ENCODE measurements at places on chromosomes 2 and 18.
A peak's percentile ranks its signal among the peaks of the same experiment; 100 is the strongest.

- DNase-seq, result peak; percentile 77
Observed at GRCh38 chr2:238784671-238785527, 63.0 kb upstream of the TWIST2 start.

DNA sequence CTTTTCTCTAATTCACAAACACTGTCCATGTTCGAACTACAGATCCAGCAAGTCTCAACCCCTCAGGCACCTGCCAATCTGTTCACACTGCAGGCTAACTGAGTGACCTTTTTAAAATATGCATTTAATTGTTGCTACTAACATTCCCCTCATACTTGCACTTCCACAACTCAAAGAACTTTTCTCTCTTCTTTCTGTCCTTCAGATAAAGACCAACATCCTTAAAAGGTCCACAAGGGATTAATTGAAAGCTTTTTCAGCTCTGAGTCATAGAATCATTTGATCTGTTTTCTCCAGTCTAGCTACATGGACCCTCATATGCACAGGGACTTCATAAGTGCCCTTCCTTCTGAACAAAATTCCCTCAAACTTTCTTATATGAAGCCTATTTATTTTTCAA lies 1321.2 kb downstream of the DPP10 start:
- no peak for DNase-seq

- DNase-seq, result no peak
Observed at GRCh38 chr2:201411421-201411820, 39.8 kb downstream of the TRAK2 start.

DNA sequence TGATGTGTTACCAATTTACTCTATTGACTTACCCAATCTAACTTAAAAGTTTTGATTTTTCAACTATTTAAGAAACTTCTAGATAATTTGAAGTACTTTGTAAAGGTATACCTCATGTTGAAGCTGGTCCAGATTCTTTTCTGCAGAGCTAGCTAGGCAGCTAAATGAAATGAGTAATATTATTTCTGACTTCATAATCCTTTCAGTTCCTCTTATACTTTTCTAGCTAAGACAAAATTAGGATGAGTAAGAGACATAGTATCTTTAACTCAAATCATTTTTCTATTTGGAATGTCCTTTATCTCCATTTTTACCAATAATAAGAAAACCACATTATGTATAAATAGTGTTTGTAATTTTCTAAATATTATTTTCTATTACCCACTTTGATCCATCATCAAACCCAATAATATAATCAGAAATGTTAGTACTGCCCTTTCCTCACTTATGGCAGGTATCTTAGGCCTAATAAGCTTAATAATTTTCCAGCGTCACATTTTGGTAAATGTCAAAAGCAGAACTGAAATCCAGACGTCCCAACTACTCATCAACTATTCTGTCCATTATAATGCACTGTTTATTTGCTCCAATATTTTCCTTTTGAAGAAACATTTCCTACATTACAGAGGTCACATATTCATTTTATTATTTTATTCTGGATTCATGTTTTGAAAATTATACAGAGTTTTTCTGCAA lies 456.6 kb downstream of the THSD7B start:
- no peak for DNase-seq

- no peak for DNase-seq
Observed at GRCh38 chr2:65666156-65666725, 233.8 kb upstream of the SPRED2 start.

- no peak for DNase-seq
Observed at GRCh38 chr18:78049281-78049680, 799.6 kb downstream of the GALR1 start.

GRCh38 chr2:20050646-20051531 lies 539 bp downstream of the LAPTM4A start:
- peak; percentile 41 for DNase-seq

DNA sequence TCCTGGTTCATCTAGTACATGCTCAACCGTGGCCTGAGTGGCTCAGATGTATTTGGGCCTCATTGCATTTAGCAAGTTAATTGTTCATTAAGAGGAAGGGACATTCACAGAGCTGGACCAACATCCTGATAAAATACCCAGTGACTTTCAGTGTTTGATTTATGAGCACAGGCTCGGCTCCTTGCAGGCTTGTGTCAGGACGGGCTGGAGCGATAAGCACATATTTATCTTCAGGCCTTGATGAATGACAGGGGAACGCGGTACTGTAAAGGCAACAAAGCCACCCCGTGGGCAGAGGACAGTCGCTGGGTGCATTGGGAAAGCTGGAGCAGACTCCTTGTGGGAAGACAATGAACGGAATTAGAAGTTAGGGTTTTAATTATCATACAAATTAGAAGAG lies 548.6 kb upstream of the HS6ST1 start:
- no peak for DNase-seq

- DNase-seq, result no peak
Observed at GRCh38 chr2:44651974-44652373, 289.5 kb upstream of the SIX3 start.

GRCh38 chr2:24930768-24931167 lies 10.7 kb upstream of the ADCY3 start:
- no peak for DNase-seq

DNA sequence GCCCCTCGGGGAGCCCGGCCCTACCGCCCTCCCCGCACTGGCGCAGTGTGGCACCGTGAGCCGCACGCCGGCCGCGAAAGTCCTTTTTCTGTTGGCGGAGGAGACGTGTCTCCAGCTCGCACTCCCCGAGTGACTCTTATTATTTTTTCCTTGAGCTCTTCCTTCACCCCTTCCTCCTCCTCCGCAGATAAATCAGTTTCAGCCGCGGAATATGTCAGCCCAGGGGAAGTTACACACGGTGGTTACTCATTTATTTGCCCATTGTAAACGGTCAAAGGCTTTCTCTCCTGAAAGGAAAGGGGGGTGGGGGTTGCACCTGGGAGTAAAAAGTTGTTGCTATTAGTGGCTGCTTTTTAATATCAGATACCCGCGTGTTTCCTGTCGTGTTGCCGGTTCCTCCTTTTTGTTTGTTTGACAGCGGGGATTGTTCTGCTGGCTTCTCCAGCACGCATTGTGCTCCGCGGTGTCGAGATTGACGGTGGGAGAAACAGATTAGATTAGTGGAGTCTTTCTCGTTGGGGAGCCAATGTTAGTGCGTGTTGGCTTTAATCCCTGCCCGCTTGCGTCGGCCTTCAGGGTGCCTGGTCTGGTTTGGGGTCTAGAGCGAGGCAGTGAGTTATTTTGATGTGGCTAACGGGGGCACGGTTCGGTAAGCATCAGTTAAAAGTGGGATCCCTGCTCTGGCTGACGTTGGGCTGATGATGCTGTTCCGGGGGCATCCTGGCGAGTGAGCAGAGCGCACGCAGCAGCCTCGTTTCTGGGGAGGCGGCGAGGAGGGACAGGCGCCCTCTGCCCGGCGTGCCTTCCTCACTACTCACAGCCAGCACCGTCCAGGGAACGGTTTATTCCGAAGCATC lies 1.6 kb downstream of the CRIM1 start:
- DNase-seq, result peak; percentile 58

DNA sequence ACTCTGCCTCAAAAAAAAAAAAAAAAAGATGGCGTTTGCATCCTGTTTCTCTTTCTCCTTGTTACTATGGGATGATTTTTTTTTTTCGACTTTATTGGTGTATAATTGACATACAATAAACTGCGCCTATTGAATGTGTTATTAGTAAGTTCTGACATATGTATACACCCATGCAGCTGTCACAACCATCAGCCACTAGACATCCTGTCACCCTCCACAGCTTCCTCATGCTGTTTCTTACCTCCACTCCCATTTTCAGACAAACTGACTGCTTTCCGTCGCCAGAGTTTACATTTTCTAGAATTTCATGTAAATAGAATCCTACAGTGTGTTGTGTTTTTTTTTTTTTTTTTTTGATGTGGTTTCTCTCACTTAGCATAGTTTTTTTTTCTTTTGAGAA lies 27.9 kb downstream of the RRM2 start:
- DNase-seq, result no peak

GRCh38 chr2:883803-884748 lies 66.6 kb upstream of the SNTG2 start:
- no peak for DNase-seq

DNA sequence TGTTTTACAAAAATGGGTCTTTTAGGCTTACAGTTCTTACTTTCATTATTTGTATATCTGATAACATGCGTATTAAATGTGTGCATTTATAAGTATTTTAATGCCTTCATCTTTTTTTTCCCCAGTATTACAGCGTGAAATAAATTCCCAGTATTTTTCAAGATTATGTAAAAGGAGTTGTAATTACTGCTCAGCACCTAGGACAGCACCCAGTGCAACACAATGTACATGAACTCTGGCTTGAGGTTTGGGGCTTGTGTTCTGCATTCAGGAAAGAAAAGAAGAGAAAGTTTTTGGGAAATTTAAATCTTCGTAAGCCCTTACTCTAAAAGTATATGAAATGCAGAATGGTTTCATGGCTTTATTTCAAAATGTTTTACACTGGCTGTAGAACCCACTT lies 16.7 kb downstream of the ZNF638 start:
- DNase-seq, result no peak

GRCh38 chr18:59921384-59921891 lies 21.6 kb downstream of the PMAIP1 start:
- no peak for DNase-seq

- no peak for DNase-seq
Observed at GRCh38 chr2:160375037-160375436, 118.6 kb downstream of the RBMS1 start.

- DNase-seq, result no peak
Observed at GRCh38 chr2:48257456-48257855, 272.5 kb upstream of the STON1 start.

GRCh38 chr2:222708274-222708710 lies 36.8 kb downstream of the MOGAT1 start:
- peak; percentile 87 for DNase-seq

GRCh38 chr18:7464245-7464966 lies 102.7 kb upstream of the PTPRM start:
- DNase-seq, result no peak

- no peak for DNase-seq
Observed at GRCh38 chr2:41170589-41170988, 718.7 kb upstream of the SLC8A1 start.

DNA sequence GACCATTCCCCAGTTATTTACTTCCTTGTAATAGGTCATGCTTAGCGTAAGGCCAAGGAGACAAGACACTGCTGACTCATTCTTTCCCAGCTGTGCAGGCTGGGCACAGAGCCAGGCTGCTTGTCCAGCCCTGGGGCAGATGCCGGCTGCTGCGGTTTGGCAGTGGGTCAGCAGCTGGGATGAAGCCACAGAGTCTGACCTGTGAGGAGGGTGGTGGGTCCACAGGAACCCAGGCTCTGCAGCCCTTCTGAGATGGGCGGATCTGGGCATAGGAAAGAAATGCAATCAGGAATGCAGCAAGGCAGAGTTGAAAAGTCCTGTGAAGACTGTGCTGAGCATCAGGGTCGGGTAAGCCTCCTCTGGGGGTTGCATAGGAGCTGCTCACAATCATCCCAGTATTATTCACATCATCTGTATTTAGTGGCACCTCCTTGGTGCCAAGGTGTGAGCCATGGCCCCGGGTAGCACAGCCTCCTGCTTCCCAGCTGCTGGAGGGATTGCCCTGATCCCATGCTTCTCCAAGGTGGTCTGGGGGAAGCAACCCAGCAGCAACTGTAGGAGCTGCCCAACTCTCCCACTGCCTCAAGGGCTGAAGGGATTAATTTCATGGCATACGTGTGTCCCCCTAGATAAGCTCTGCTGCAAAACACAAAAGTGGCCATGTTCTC lies 139.0 kb downstream of the DDX1 start:
- DNase-seq, result no peak

GRCh38 chr2:83081826-83082690 lies 1377.0 kb downstream of the SUCLG1 start:
- DNase-seq, result no peak

- DNase-seq, result no peak
Observed at GRCh38 chr18:54389143-54389505, 31.4 kb downstream of the C18orf54 start.

GRCh38 chr18:35344736-35345459 lies 678 bp upstream of the ZNF24 start:
- no peak for DNase-seq

DNA sequence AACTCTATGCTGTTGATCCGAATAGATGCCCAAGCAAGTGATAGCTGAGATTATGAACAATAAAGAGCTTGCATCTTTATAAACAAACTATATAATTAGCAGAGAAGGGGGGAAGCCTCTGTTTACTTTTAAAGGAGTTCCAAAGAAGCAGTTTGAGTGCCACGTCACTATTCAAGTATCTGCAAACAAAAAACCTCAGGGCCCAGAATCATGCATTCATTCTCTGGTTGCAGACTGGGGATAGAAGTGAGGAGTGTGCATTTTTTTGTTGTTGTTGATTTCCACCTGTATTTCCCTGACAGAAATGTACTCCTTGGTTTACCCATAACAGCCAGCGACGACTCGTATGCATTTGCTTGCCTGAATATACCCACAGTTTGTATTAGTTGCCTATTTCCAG lies 264.3 kb downstream of the PTGR3 start:
- no peak for DNase-seq

DNA sequence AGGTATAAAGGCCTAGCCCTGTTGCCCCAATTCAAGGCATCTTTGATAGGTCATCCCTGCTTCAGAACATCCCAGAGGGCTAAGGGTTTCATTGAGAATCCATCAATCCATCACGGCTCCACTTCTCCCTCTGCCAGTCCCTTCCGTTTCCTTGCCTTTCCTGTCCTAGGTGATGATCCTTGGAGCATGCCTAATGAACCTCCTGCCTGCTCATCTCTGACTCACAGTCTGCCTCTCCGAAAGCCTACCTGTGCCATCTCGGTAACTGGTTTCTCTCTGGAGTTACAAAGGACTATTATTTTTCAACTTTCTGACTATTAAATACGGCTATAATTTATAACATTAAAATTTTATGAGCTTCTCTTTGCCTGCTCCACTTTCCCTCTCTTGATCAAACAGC lies 36.7 kb upstream of the OSBPL6 start:
- no peak for DNase-seq

- DNase-seq, result no peak
Observed at GRCh38 chr2:129240061-129240460, 739.4 kb upstream of the RAB6C start.

DNA sequence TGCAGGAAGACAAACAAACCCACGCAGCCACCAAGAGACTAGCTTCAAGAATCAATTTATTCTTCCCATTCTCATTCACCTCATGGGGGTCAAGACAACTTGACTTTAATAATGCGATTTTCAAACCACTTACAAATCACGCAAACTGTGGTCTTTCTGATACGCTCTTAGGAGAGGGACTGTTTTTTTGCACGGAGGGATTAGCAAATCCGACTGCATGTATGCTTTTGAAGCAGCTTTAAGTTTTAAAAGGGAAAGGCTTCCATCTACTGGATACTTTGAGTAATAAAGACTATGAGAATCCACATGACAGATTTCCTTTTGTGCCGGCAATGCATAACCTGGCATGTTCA lies 322.9 kb upstream of the KCNJ3 start:
- no peak for DNase-seq

GRCh38 chr2:156031121-156031520 lies 301.4 kb downstream of the NR4A2 start:
- no peak for DNase-seq

- peak; percentile 43 for DNase-seq
Observed at GRCh38 chr2:10493075-10493633, 45.0 kb upstream of the ODC1 start.

All from H1 (cell line).